NCI-H1694 (cell line): ENCODE measurements at places on chromosomes 3 and 15.

- DNase-seq = no peak
Observed at GRCh38 chr15:90845201-90845949, 23.0 kb upstream of the FURIN start.

DNA sequence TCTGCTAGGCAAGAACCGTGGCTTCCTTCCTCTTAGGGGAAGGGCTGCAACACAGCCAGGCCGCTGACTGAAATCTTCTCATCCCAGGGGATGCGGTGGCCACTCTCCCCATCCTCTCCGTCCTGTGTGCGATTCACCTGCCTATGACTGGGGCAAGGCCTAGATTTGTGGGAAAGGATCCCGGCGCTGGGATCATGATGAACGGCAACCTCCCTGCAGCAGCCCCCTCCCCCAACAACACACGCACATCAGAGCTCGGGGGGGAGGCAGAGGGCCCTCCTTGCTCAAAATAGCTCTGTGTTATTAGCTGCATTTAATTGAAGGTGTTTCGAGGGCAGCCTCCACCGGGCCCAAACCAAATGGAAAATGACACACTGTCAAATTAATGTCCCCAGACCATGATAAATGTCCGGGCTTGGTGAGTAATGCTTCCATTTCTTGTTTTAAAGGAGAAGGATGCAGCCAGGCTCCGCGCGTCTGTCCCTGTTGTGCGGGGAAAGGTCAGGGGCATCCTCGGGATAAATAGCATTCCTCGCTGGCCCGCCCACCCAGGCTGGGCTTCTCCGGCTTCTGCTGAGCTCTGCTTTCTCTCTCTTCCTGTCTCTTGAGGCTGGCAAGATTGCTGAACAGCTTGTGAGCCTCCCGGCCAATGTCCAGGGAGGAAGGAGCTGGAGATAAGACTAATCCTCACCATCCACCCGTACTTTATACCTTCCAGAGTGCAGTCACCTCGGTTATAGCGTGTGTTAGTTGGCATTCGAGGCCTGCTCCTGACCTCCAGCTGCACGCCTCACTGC is 56.4 kb upstream of the TLE3 start:
- DNase-seq = no peak

DNA sequence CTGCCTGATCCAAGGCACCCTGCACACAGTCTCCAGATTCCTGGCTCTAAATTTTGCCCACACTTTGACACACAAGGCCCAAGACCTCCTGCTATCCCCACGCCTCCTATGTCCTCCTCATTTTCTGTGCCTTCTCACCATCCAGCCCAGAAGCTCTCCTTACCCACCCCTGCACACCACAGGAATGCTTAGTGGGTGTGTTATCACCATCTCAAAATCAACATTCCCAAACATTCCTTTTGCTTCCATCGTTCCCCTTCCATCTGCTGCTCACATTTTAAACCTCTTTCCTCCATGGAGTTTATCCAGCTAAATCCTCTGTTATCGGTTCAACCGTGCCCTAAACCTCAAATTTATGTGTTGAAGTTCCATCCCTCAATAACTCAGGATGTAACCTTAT is 43.9 kb downstream of the DGKG start:
- no peak for DNase-seq

DNA sequence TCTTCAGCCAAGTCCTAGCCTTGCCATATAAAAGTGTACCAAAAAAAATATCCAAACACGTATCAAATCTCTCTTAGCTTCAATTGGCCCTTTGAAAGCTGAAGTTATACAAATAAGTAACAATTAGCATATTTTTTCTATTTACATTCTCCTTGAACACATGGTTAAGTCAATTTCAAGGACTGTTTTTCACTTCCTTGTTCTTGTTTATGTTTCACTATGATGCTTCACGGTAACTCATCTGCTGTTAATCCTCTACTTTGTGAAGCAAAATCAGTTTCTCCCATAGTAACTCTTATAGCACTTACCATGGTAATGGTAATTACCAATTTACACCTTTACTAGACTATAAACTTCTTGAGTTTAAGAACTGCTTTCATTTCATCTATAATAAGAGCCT is 10.6 kb upstream of the SPRED1 start:
- no peak for DNase-seq

GRCh38 chr15:79562899-79563298 is 130.8 kb downstream of the MINAR1 start:
- DNase-seq = no peak

- DNase-seq = peak; percentile 59
Observed at GRCh38 chr3:32399030-32399620, 7.5 kb downstream of the CMTM7 start.

DNA sequence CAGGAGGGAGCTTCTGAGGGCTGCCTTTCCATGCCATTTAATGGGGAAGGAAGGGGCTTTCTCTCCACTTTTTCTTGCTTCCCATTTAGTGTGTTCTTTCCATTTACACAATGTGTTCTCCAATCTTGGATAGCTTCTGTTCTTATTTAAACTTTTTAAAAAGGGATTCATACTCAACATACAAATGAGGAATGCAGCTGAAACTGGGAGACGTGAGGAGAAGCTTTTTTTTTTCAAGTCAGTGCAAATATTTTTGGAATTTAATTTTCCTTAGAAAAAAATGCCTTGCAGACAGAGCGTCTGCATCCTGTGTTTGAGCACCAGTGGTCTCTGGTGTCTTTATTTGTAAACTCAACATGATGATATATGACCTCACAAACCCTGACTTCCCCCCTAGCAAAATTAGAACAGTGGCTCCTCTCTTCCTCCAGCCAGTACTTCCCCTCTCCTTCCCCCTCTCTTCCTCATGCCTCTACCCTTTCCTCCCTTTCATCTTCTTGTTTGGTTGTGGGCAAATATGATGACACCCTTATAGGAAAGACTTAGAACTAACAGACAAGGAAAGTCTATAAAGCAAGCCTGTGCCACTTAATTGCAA is 48.1 kb upstream of the PCSK6 start:
- no peak for DNase-seq

DNA sequence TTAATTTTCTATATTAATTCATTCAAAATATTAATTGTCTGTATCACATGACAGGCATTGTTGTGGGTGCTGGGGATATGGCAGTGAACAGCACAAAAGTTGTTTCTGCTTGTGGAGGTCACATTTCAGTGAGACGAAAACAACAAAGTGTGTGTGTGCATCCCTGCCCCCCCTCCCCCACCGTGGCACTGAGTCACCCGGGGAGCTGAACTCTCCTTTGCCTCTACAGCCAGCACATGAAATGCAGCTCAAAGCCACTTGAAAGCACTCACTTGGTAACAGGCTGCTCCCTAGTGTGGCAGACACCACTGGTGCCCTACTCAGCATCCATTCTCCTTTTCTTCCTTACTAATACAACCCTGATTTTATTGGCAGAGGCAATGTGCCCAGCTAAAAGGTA is 16.9 kb upstream of the SCAMP5 start:
- no peak for DNase-seq

DNA sequence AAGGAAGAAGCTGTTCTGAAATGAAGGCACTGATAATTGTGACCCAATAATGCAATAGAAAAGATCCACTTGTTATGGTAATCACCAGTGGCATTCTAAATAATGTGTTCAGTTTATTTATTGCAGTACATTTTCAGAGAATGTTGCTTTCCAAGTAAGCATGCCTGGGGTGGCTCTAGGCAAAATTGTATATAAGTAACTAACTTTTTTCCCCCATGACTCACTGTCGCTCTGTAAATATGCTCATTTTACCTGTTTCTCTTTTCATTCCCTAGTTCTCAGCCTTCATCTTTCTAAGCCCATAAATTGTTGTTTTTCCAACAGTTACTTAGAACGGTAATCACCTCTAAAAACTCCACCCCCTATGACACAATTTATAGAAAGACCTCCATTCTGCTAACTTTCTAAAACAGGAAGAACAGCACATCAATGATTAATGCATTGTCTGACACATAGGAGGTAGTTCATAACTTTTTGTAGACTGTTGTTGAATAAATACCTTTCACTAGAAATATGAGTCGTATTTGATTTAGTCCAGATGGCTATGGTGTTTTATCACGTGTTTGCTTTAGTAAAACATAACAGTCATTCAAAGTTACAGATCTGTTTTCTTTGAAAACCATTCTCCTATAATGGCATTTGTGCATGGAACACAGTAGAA is 143.1 kb downstream of the LSAMP start:
- DNase-seq = no peak

DNA sequence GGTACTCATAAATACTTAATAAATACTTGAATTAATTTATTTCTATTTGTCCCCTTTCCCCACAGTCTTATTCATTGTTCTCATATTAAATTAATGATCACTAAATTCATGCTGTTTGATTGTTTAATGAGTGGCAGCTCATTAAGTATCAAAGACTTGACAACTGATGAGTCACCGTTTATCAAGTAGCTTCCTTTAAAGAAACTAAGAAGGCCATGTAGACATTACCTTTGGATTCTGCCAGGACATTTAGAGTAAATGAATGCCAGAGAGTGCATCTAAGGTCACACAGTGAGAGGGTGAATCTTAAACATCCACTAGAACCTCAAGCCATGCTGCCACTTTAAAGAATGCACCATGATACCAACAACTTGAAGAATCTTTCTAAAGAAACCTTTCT is 23.9 kb downstream of the ZBED2 start:
- DNase-seq = no peak

- no peak for DNase-seq
Observed at GRCh38 chr3:65796676-65797075, 242.0 kb downstream of the MAGI1 start.

GRCh38 chr3:31092748-31093589 is 198.5 kb upstream of the GADL1 start:
- no peak for DNase-seq

DNA sequence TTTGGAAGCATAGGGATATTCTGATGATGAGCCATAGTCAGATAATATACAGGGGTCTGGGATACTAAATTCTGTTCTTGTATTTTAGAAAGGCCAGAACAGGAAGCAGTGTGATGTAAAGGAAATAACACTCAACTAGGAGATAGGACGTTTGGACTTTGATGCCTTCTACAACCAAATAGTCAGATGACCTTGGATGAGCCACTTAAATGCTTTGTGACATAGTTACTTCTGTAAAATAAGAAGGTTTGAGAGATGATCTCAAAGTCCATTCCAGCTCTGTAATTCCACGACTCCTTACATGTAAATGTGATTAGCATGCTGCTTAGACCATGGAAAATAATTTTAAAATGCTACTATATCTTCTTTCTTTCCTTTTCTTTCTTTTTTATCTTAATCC is 29.5 kb upstream of the CCDC54 start:
- no peak for DNase-seq

DNA sequence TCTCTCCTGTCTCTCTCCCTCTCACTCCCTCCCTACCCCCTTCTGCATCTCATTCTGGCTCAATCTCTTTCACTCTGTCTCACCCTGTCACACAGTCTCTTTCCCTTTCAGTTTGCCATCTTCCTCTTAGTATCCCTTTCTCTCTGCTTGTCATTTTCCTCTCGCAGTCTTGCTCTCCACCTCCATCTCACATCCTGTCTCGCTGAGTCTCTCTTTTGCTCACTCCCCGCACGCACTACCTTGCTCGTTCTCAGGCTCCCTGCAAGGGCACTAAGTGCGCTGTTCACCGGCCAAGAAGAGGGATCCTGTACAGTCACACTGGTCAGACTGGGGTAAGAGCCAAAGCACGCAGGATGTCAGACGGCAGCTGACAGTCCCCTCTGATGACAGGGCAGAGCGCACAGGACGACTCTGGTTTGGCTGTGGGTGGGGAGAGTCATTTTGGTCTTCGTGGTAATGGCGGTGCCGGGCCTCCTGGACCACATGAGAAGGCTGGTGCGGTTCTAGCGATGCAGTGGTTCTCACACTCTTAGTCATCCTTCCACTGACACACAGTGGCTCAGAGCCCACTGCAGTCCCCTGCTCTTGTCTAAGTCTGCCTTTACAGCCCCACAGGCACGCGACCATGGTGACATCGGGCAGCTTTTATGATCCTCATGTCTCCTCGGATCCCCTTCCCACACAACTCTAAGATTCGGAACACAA is 356.8 kb downstream of the FOXP1 start:
- no peak for DNase-seq

GRCh38 chr15:66452971-66453580 is 44.5 kb downstream of the SNAPC5 start:
- peak; percentile 2 for DNase-seq
